ENCODE measurements at places on chromosomes 5 and 9. TPM values are rescaled to one million over a fixed set of nuclear protein-coding genes. Genes with fewer than 3 reads are reported as not detected.
A peak's percentile ranks its signal among the peaks of the same experiment; 100 is the strongest.

DNA sequence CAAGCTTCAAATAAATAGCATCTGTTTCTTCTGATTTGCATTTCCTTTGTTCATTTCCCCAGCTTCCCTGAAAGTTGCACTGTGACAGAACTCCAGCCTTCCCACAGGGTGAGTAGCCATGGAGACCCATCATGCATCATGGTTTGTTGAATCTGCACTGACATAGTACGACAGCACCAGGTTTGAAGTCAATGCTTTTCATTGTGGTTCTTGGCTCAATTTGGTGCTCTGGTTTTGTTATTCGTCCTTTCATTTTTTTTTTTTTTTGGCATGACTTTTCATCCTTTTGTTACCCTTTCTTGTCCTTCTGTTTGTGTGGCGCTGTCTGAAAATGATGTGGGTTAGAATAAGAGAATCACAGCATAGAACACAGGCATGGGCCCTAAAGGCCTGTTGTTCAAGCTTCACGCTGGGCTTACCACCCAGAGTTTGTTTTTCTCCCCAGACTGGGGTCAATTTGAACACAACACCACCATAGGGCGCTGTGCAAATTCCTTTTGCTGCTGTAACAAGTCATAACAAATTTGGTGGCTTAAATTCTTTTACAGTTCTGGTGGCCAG lies 206.2 kb upstream of the CDH10 start:
- no peaks in the 10 kb centered on the region for H3K27me3 ChIP-seq
- H3K36me3 ChIP-seq: no peaks in the 10 kb centered on the region
- no peak overlapping the region for H3K4me3 ChIP-seq
- H3K4me1 ChIP-seq: no peaks in the 10 kb centered on the region
- no peak for DNase-seq
- H3K27ac ChIP-seq: no peak overlapping the region

The OBP2A gene
- total RNA-seq: not detected

The SOX30 gene
- 0.27 TPM for total RNA-seq

GRCh38 chr5:72854419-72854818 lies 38.0 kb downstream of the TNPO1 start:
- peaks cover 4% of the 10 kb centered on the region for H3K4me1 ChIP-seq
- no peak for DNase-seq

The EIF4E1B gene
- 0.07 TPM for total RNA-seq

The ZDHHC11 gene
- 17.0 TPM for total RNA-seq

DNA sequence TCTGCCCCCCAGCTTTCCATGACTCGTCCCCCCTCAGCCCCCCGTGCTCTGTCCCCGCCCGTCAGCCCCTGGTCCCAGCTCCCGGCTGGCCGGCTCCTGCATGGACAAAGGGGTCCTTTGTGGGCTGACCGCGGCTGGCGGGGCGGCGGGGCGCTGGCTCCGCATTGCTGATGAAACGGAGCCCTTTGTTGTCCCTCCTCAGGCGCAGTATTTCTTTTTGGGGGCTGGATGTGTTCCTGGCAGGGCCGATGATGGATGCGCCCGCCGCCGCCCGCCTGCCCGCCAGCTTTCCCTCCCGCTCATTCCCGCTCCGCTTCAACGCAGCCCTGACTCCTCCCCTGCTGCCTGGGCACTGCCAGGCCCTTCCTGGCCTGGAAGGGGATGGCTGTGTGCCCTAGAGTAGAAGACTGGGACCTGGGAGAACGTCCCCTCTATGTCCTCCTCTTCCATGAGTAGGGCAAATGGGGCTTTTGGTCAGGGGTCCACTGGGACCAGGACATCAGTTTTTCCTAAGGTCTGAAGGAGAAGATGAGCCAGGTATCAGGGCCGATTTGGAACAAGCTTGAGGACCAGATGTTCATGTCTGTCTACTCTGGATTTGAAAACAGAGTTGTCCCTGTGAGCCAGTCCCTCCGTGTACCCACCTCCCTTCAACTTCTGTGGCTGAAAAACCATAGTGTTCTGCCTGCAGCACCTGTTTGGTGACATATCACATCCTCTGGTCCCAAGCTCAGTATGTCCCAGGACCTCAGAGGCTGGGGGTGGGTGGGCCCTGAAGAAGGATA lies 29.0 kb downstream of the CXXC5 start:
- H3K4me3 ChIP-seq: no peak overlapping the region
- no peak for DNase-seq
- peaks cover 21% of the 10 kb centered on the region for H3K4me1 ChIP-seq
- no peak overlapping the region for H3K27ac ChIP-seq

The POU5F2 gene
- total RNA-seq: 0.44 TPM

GRCh38 chr5:5318426-5319190 lies 103.9 kb upstream of the ICE1 start:
- DNase-seq: no peak
- no peaks in the 10 kb centered on the region for H3K36me3 ChIP-seq
- H3K27me3 ChIP-seq: no peaks in the 10 kb centered on the region
- H3K4me1 ChIP-seq: no peaks in the 10 kb centered on the region

DNA sequence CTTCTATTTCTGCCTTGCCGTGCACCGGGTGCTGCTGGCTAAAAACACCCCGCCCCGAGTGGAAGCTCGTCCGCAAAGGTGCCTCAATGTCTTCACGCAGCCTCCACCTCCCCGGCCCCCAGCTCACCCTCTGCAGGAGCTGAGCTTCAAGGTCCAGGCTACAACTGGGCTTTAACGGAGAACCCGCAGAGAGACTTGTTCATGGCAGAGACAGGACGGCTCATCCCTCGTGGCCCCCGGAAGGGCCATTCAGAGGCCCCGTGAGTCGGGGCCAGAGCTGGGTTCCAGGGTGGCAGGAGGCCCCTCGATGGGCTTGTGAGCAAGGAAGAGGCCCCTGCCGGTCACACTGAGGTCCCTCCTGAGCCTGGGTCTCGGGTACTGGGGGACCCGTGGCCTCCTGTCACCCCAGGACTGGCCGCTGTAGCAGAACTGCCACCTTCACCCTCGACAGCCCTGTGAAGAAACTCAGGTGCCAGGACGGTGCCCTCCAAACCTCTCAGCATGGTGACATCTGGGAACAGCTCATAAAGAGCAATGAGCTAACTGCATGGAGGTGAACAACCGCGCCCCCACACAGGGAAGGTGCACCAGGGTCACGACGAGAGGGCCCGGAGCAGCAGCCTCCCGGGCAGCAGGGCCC lies 58.0 kb upstream of the UBAC1 start:
- H3K4me1 ChIP-seq: no peaks in the 10 kb centered on the region
- DNase-seq: no peak
- no peaks in the 10 kb centered on the region for H3K27me3 ChIP-seq
- H3K36me3 ChIP-seq: no peaks in the 10 kb centered on the region
- no peak overlapping the region for H3K27ac ChIP-seq
- no peak overlapping the region for H3K4me3 ChIP-seq

The ZMYND19 gene
- total RNA-seq: 57.4 TPM

The ZNF618 gene
- 13.5 TPM for total RNA-seq

The CFAP90 gene
- total RNA-seq: not detected

DNA sequence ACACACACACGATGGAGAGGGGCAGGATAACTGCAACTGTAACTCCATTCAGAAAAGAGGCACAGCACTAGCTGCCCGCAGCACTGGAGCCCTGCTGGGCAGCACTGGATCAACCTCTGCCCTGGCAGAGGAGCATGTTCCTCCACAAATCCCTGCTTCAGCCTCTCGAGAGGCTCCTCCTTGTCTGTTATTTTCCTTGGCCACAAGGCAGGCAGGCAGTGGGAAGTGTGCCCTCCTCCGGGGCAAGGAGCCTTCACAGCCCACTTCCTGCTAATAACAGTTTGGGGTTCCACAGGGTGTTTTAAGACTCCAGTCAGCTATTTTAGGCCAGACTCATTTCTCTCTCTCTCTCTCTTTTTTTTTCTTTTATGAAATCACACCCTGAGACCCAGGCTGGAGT lies 11.8 kb downstream of the FXN start:
- H3K27ac ChIP-seq: no peak overlapping the region
- H3K4me3 ChIP-seq: no peak overlapping the region
- no peaks in the 10 kb centered on the region for H3K27me3 ChIP-seq

The OTP gene
- total RNA-seq: 0.07 TPM

GRCh38 chr9:133796562-133796961 lies 58.4 kb upstream of the SARDH start:
- no peak overlapping the region for H3K27ac ChIP-seq
- no peaks in the 10 kb centered on the region for H3K27me3 ChIP-seq
- no peak overlapping the region for H3K4me3 ChIP-seq
- H3K4me1 ChIP-seq: peaks cover 7% of the 10 kb centered on the region
- no peaks in the 10 kb centered on the region for H3K36me3 ChIP-seq
- no peak for DNase-seq

DNA sequence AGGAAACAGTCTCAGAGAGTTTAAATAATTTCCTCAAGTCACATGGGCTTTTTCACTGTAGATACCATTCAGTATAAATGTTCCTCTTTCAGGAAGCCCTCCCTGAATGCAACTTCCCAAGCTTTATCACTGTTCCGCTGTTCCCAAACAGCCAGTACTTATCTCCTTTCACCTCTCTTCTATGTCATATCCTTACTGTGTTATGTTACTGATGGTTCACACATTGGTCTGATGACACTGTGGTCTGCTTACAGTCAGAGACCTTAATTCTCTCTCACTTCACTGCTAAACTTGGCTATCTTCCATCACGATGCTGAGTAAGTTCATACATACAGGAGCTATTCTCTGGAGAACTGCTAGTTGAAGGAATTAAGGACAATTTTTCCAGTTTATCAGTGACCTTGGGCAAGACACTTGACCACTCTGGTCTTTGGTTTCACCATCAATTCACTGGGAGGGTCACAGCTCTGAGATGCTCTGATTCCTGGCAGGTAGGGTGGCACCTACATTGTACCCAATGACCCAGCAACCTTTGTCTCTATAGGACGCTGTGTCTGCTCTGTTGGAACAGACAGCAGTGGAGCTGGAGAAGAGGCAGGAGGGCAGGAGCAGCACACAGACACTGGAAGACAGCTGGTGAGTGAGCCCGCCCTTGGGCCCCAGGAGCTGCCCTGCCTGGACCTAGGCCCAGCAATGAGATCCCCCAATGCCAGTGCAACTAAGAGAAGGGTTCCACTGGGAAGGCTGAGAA lies 42.1 kb upstream of the RARS1 start:
- H3K4me1 ChIP-seq: no peaks in the 10 kb centered on the region
- H3K36me3 ChIP-seq: peaks cover 25% of the 10 kb centered on the region
- no peak overlapping the region for H3K4me3 ChIP-seq

GRCh38 chr5:139341187-139341688 lies 416 bp upstream of the PAIP2 start:
- H3K4me3 ChIP-seq: peak overlapping the region; percentile 83
- H3K4me1 ChIP-seq: peaks cover 16% of the 10 kb centered on the region
- H3K27ac ChIP-seq: no peak overlapping the region
- no peak for DNase-seq
- H3K36me3 ChIP-seq: 0 out of 2 replicates have a peak, but pooled peaks cover 4% of the 10 kb centered on the region
- H3K27me3 ChIP-seq: no peaks in the 10 kb centered on the region

The CCL27 gene
- 1.0 TPM for total RNA-seq

- DNase-seq: no peak
- no peak overlapping the region for H3K4me3 ChIP-seq
- no peaks in the 10 kb centered on the region for H3K4me1 ChIP-seq
- H3K27ac ChIP-seq: no peak overlapping the region
Observed at GRCh38 chr5:74877624-74878304, 11.6 kb upstream of the FAM169A start.

DNA sequence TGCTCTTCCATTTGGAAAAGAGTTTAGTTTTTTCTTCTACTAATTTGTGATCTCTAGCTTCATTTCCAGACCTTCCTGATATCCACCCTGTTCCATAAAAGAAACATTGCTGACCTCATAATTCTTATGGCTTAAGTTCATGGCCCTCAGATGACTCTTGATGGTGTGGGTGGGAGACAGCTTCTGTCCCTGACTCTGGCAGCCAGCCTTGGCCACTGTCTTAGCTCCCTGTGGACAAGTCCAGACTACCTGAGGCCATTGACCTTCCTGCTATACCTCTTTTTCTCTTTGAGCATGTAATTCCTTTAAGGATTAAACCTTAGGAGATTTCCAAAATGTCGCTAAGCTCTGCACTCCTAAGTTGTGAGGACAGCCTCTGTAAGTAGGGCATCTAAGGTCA lies 101.1 kb upstream of the DAP start:
- no peaks in the 10 kb centered on the region for H3K36me3 ChIP-seq
- H3K27me3 ChIP-seq: peaks cover 32% of the 10 kb centered on the region
- H3K4me1 ChIP-seq: no peaks in the 10 kb centered on the region
- H3K4me3 ChIP-seq: no peak overlapping the region
- DNase-seq: no peak

The PCDHGB6 gene
- total RNA-seq: 0.22 TPM

DNA sequence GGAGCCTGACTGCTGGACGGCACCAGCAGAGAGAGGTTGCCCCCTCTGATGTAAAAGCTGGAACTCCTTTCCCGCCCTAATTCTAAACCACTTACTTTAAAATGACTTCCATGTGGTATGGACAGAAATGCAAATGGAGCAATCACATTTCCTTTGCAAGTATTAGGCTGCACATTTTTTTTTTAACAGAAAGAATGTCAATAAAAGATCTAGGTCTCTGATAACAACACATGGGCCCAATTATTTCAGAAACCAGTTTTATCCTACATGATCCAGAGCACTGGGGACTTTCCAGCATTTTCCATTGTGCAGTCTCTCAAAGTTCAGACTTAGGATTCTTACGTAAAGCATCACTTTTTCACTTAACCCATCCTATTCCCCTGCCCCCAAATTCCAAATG lies 203.7 kb downstream of the NXNL2 start:
- no peaks in the 10 kb centered on the region for H3K36me3 ChIP-seq
- peaks cover 20% of the 10 kb centered on the region for H3K27me3 ChIP-seq
- no peak overlapping the region for H3K4me3 ChIP-seq
- DNase-seq: no peak

DNA sequence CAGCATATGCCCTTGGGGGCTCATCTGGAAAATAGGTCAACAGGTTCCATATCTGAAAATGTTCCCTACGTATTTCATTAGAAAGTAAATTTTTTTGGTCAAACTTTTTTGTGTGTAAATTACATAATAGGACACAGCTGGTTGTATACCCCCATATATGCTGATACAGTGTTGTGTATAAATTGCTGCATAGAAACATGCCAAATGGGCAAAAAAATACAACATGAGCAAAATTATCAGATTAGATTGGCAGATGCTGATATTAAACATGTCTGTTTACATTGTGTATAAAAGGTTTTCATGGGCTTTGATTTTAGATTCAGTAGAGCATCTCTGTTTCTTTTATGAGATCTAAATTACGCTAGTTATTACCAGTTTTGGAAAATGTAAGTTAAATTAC lies 2223.0 kb downstream of the MAT2B start:
- H3K4me3 ChIP-seq: no peak overlapping the region
- H3K36me3 ChIP-seq: no peaks in the 10 kb centered on the region
- H3K27ac ChIP-seq: no peak overlapping the region
- H3K27me3 ChIP-seq: no peaks in the 10 kb centered on the region
- no peaks in the 10 kb centered on the region for H3K4me1 ChIP-seq
- no peak for DNase-seq

- no peaks in the 10 kb centered on the region for H3K4me1 ChIP-seq
- no peaks in the 10 kb centered on the region for H3K27me3 ChIP-seq
- no peaks in the 10 kb centered on the region for H3K36me3 ChIP-seq
- no peak overlapping the region for H3K4me3 ChIP-seq
- no peak overlapping the region for H3K27ac ChIP-seq
Observed at GRCh38 chr5:72204946-72205345, 97.7 kb downstream of the MAP1B start.

Measured in HCT116 (cell line).